ENCODE measurements at places on chromosomes 1 and 21. TPM values are rescaled to one million over a fixed set of nuclear protein-coding genes. Genes with fewer than 3 reads are reported as not detected.

DNA sequence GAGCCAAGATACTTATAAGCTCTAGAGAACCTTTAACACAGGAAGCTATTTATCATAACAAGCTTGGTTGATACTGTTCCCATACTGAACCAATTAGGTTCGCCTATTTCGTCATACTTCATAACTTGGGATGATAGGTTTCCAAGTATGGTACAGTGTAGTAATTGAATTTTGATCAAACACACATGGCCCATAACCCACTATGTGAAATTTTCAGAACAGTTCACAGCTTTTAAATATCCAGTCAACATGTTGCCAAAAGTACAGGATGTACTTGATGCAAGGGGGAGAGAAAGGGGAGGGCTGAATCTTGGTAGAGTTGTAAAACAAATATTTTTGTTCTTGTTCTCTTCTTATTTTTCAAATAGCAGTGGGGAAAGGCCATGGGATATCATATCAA, 86.6 kb downstream of the TM2D1 start:
- H3K36me3 ChIP-seq: no peaks in the 10 kb centered on the region
- H3K27ac ChIP-seq: no peak overlapping the region
- no peak for DNase-seq
- H3K27me3 ChIP-seq: peaks cover 12% of the 10 kb centered on the region

GRCh38 chr1:30133414-30134055, 589.9 kb downstream of the MATN1 start:
- H3K36me3 ChIP-seq: no peaks in the 10 kb centered on the region
- peaks cover 4% of the 10 kb centered on the region for H3K27me3 ChIP-seq
- no peak overlapping the region for H3K4me3 ChIP-seq
- no peak for DNase-seq
- H3K27ac ChIP-seq: no peak overlapping the region
- no peaks in the 10 kb centered on the region for H3K4me1 ChIP-seq

DNA sequence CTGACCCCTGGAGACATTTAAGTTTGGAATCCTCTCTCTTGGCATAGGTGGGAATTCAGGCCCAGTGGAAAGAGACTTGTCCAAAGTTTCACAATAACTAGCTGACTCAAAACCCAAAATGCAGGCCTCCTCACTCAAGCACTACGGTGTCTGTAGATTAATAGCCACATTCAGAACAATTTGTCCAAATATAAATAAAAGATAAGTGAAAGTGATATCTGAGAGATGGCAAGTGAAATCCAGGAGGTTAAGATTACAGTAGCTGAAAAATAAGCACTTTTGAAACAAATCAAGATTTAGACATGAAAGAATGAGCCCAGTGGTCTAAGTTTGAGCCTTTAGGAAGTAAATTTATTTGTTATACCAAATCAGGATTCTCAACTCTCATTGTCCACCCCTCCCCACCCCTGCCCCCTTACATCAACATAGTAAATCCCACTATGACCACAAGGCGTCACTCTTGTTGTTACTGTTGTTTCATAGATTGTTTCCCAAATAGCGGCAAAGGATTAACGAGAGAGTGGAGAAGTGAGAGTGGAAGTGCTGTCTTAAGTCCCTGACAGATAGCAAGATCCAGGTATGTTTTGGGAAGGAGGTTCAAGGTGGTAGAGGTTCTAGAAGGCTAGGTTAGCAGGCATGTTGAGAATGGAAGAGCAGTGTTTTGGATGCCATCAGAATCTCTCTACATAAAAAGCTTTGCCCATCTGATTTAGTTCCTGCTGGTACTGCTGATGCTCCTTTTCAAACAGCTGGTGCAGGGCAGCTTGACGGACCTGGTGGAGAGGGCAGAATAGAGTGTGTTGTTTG, 7.1 kb upstream of the TPM3 start:
- no peaks in the 10 kb centered on the region for H3K36me3 ChIP-seq
- peak; percentile 23 for DNase-seq
- H3K4me1 ChIP-seq: peaks cover 2% of the 10 kb centered on the region
- peaks cover 3% of the 10 kb centered on the region for H3K27me3 ChIP-seq
- H3K4me3 ChIP-seq: no peak overlapping the region

DNA sequence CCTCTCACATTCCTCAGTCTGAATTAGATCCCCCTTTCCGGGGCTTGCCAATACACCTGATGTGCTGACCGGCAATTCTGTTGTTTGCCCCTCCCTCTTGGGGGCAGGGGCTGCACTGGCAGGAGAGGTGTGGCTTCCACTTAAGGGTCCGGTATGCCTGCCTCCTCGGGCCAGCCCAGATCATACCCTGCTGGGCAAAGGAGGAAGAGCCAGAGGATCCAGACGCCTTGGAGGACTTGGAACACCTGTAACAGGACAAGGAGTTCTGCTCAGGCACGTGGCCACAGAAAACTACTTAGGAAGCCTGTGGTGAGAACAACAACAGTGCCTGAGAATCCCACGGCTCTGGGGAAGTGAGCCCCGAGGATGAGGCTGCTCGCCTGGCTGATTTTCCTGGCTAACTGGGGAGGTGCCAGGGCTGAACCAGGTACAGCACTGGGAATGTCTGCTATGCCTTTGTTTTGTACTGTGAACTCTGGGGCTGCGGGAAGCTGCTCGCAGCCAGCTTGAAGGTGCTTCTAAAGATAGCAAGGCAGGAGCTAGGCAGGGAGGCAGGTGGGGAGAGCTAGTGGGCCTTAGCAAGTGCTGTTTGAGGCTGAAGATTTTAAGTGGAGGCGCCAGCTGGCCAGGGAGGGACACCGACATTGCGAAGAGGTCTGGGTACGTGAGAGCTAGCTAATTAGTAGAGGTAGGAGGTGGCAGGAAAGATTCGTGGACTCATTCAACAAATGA, at the start of gene SMPDL3B:
TSS of gene SMPDL3B (plus strand) at position 183 of the 732 bp plus-strand sequence. CDS start at position 367, 184 bp downstream.
- H3K27me3 ChIP-seq: no peaks in the 10 kb centered on the region
- peak; percentile 87 for DNase-seq
- peak within 1 kb of the TSS; percentile 88 for H3K27ac ChIP-seq
- H3K4me1 ChIP-seq: peaks cover 48% of the 10 kb centered on the region

The ILDR2 gene
- 1.6 TPM for total RNA-seq

The S100A3 gene
- total RNA-seq: not detected

- no peak for DNase-seq
- H3K4me3 ChIP-seq: no peak overlapping the region
- no peaks in the 10 kb centered on the region for H3K27me3 ChIP-seq
- H3K4me1 ChIP-seq: peaks cover 8% of the 10 kb centered on the region
- H3K27ac ChIP-seq: no peak overlapping the region
- H3K36me3 ChIP-seq: peaks cover 17% of the 10 kb centered on the region
Observed at GRCh38 chr1:84855691-84856630, 37.0 kb downstream of the LPAR3 start.

GRCh38 chr1:220124542-220124941, 30.6 kb downstream of the IARS2 start:
- no peaks in the 10 kb centered on the region for H3K27me3 ChIP-seq
- H3K36me3 ChIP-seq: peaks cover 22% of the 10 kb centered on the region
- H3K27ac ChIP-seq: peak overlapping the region; percentile 29
- H3K4me1 ChIP-seq: 0 out of 2 replicates have a peak, but pooled peaks cover 5% of the 10 kb centered on the region

The CHIA gene
- not detected for total RNA-seq

DNA sequence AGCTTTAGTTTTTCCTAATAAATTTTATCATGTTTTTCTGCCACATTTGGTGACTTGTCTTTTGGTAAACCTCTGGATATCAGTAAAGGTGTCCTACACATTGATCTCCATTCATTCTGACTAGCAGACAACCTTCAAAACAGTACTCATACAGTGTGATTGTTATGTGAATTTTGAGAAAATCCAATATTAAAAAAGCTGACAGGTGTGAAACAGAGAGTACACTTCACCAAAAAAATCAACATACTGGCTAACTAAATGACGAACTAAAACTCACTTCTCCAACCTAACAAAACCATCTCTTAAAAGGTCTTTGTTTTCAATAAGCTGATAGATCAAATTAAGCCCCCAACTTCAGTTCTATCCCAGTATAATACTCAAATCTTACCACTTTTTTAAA, 1.5 kb downstream of the FRRS1 start:
- H3K4me1 ChIP-seq: peaks cover 34% of the 10 kb centered on the region
- H3K27ac ChIP-seq: no peak overlapping the region
- peaks cover 8% of the 10 kb centered on the region for H3K36me3 ChIP-seq
- H3K4me3 ChIP-seq: peak overlapping the region; percentile 51
- peaks cover 18% of the 10 kb centered on the region for H3K27me3 ChIP-seq
- no peak for DNase-seq

- H3K36me3 ChIP-seq: peaks cover 5% of the 10 kb centered on the region
- H3K4me1 ChIP-seq: peaks cover 31% of the 10 kb centered on the region
- H3K27me3 ChIP-seq: peaks cover 2% of the 10 kb centered on the region
Observed at GRCh38 chr1:160522622-160523345, at the start of gene SLAMF6. SLAMF6 (minus strand) TSS chr1:160523255; CDS start chr1:160523192, 63 bp downstream.

DNA sequence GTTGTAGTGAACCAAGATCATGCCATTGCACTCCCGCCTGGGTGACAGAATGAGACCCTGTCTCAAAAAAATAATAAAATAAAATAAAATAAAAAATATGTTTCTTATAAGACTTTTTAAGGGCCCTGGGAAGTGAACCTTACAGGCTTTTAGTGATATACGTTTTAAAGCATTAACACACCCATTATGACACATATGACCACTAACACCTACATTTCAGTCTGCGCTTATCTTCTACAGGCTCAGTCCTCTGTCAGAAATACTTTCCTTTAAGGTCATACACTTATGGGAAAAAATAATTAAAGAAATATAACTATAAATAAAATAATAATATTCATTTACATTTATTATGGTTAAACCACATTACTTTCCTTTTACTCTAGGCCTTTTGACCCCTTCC, 21.9 kb downstream of the ADSS2 start:
- peaks cover 25% of the 10 kb centered on the region for H3K36me3 ChIP-seq
- DNase-seq: no peak
- peaks cover 2% of the 10 kb centered on the region for H3K4me1 ChIP-seq
- H3K27me3 ChIP-seq: no peaks in the 10 kb centered on the region

The OR2G6 gene
- not detected for total RNA-seq

The RNF207 gene
- total RNA-seq: 9.2 TPM

DNA sequence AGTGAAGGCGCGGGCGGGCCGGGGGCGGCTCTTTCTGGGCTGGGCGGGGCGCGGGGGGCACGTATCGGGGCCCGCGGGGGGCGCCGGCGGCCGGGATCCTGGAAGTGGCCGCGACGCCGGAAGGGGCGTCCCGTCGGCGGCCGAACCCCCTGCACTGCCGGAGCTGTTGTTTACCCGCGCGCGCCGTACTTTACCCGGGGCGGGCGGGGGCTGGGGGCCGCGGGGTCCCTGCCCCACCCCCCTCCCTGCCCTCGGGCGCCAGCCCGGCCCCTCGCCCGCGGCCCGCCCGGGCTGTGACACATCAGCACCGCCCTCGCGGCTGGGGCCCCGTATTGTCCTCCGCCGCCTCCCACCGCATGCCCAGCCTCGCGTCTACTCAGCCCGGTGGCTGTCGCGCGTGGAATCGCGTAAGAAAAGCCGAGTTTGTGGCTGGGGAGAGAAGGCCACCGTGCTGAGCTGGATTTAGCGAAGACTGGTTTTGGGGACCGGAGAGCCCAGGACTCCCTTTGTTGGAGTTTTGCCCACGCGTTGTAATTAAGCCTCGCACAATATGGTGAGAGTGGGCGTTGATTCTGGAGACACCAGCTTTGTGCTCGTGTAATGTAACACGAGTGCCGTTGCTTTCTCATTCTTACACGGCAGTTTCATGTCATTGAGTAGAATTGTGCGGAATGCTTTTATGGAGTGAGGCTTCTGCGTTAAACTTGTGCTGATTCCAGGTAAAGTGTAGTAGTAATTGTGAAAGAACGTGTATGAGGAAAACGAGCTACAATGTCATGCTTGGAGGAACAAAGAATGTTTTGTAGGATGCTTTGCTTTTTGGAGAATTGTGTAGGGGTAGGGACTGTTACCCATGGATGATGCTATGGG, 559 bp downstream of the BACH1 start:
- H3K4me1 ChIP-seq: peaks cover 57% of the 10 kb centered on the region
- H3K36me3 ChIP-seq: no peaks in the 10 kb centered on the region

DNA sequence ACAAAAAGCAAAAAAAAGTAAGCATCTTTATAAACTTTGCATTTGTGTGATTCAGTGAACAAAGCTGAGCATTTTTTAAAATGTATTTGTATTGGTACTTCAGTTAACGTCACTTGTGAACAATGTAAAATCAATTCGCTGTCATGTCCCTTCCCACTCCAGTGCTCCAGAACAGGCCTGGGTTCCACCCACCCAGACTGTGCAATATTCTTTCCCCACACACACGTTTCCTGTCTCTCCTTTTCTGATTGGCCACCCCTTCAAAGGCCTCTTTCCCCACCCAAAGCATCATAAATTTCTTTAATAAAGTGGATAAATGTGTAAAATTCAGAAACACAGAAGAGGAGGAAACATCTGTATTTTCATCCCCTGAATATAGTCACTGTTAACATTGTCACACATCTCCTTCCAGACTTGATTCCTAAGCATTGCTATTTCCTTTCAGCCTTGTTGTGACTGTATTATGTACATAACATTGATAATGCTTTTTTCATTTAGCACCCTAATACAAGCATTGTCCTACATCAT, 12.0 kb downstream of the CLEC20A start:
- peaks cover 7% of the 10 kb centered on the region for H3K4me1 ChIP-seq
- H3K36me3 ChIP-seq: 0 out of 2 replicates have a peak, but pooled peaks cover 3% of the 10 kb centered on the region
- no peak for DNase-seq
- no peak overlapping the region for H3K27ac ChIP-seq
- no peaks in the 10 kb centered on the region for H3K27me3 ChIP-seq

- H3K4me3 ChIP-seq: no peak overlapping the region
- H3K4me1 ChIP-seq: peaks cover 90% of the 10 kb centered on the region
- no peak for DNase-seq
Observed at GRCh38 chr1:54332781-54333585, 73.2 kb downstream of the SSBP3 start.

The REN gene
- total RNA-seq: not detected

The VHLL gene
- total RNA-seq: not detected

The NECAP2 gene
- total RNA-seq: 30.4 TPM

GRCh38 chr1:171506525-171507304, 21.4 kb downstream of the PRRC2C start:
- 0 out of 2 replicates have a peak overlapping the region, but pooled peaks have one; percentile 5 for H3K27ac ChIP-seq
- no peaks in the 10 kb centered on the region for H3K27me3 ChIP-seq
- no peak overlapping the region for H3K4me3 ChIP-seq

The AIM2 gene
- total RNA-seq: 1.1 TPM

The SYNC gene
- total RNA-seq: 0.11 TPM

The C1orf116 gene
- 2.4 TPM for total RNA-seq

- DNase-seq: no peak
- H3K4me3 ChIP-seq: no peak overlapping the region
- H3K27me3 ChIP-seq: no peaks in the 10 kb centered on the region
- H3K36me3 ChIP-seq: peaks cover 5% of the 10 kb centered on the region
- peaks cover 27% of the 10 kb centered on the region for H3K4me1 ChIP-seq
Observed at GRCh38 chr21:44499631-44500030, 40.4 kb downstream of the KRTAP10-1 start.

GRCh38 chr21:17512253-17513213, at the start of gene CXADR:
CXADR (plus strand) TSS chr21:17513043; CDS start chr21:17513130, 87 bp downstream.
- no peaks in the 10 kb centered on the region for H3K27me3 ChIP-seq
- H3K36me3 ChIP-seq: peaks cover 13% of the 10 kb centered on the region
- H3K4me3 ChIP-seq: peak within 1 kb of the TSS; percentile 85
- peaks cover 47% of the 10 kb centered on the region for H3K4me1 ChIP-seq

DNA sequence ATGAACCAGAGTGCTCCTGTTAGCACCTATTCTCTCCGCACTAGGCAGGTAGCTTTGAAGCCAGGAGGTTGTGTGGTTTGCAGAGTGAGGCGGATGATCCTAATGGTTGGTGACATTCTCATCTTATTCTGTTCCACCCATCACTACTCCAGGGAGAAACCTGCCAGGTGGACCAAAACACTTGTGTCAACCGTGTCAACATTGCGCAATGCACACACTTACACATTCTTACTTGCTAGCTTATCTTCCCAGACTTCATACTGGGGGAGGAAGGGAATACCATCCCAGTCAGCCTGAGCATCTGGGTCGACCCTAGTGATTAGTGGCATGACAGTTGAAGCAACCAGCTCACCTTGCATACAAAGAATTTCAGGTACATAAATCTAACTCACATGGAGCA, 236.9 kb downstream of the RPS6KC1 start:
- H3K4me3 ChIP-seq: no peak overlapping the region
- DNase-seq: no peak
- peaks cover 19% of the 10 kb centered on the region for H3K4me1 ChIP-seq
- H3K27ac ChIP-seq: no peak overlapping the region
- H3K36me3 ChIP-seq: no peaks in the 10 kb centered on the region
- H3K27me3 ChIP-seq: no peaks in the 10 kb centered on the region

The CIART gene
- total RNA-seq: 7.8 TPM

The PDZK1IP1 gene
- not detected for total RNA-seq

Measured in WTC11 (cell line).